Hematopoietic multipotent progenitor cell (in vitro differentiated cells): ENCODE measurements at places on chromosomes 12 and 14. TPM values are rescaled to one million over a fixed set of nuclear protein-coding genes. Genes with fewer than 3 reads are reported as not detected.

Gene CACNA2D4
- total RNA-seq: 9.4 TPM

DNA sequence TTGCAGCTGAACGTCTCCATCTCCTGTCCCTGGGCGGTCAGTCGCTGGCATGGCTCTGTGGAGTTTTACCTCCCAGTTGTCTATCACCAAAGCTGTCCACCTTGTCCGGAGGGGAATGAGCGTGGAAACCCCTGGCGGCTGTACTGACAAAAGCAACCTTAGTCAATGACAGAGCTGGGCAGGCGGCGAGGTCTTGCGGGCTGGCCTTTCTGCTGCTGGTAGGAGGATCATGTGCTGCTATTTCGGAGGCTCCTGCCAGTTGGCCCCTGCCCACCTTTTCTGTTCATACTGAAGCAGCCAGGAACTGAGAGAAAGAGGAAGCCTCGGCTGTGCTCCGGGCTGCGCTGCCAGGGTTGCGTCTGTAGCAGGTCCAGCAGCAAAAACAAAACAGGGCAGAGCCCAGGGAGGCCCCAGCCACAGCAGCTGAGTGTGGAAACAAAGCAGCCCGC is 57.7 kb downstream of the HMGA2 start:
- peak; percentile 89 for DNase-seq

GRCh38 chr14:104161602-104162367 is 23.4 kb downstream of the KIF26A start:
- no peak for DNase-seq

DNA sequence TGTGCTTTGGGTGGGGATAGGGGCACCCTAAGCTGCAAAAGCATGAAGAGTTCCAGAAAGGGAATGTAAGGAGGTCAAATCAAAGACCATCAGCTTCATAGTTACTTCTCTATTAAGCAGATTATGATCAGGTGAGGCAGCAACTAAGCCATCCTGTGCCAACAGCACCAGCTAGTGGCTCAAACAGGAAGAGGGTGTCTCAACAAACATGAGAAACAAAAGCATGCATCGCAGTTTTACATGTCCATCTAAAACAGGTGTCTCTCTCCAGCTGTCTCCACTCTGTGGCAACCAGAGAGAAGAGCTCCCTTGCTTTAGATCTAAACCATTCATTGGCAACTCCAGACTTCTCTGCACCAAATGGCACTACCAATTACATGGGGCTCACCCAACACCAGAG is 52.9 kb downstream of the ACTN1 start:
- DNase-seq: peak; percentile 35

- DNase-seq: no peak
Measured at GRCh38 chr12:17076028-17076744, 470.2 kb upstream of the LMO3 start.

Gene USP15
- 106 TPM for total RNA-seq

Gene NRL
- total RNA-seq: 5.7 TPM

- peak; percentile 46 for DNase-seq
Measured at GRCh38 chr12:116136340-116136739, 141.2 kb downstream of the MED13L start.

Gene CACNA1C
- total RNA-seq: 0.54 TPM

Gene APOF
- total RNA-seq: not detected

- DNase-seq: no peak
Measured at GRCh38 chr12:94938583-94938982, 64.9 kb downstream of the NDUFA12 start.

- no peak for DNase-seq
Measured at GRCh38 chr14:104692261-104692938, 3.0 kb downstream of the INF2 start.

DNA sequence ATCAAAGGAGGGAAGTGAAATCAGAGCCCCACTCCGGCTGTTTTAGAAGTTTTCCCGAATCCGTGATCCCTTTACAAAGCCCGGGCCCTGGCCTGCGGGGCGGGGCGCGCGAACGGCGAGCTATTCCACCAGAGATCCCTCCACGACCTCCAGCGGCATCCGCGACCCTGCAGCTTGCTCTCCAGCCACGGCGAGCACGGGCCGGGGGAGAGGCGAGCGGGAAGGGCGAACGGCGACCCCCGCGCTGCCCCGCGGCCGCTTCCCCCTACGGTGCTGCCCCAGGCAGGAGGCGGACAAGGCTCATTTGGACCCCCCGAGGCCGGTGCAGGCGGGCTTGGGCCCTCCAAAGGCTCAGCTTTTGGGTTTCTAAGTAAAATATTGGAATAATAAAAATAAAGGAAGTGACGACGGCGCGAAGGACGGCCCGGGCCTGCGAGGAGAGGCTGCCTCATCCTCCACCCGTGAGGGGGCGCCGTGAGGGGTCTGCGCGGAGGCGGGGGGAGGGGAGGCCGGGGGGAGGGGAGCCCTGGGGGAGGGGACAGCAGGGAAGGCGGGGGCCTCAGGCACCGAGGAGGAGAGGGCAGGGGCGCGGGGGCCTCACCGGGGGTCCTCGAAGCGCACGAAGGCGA is 613 bp downstream of the SRSF9 start:
- no peak for DNase-seq

Gene KRT73
- 0.27 TPM for total RNA-seq

- no peak for DNase-seq
Measured at GRCh38 chr12:21323736-21324135, 11.0 kb downstream of the SLCO1A2 start.

GRCh38 chr14:61503167-61503801 is 181.9 kb downstream of the PRKCH start:
- peak; percentile 35 for DNase-seq

GRCh38 chr14:41925409-41925808 is 318.7 kb downstream of the LRFN5 start:
- peak; percentile 1 for DNase-seq

GRCh38 chr14:101098177-101098576 is 194.7 kb upstream of the RTL1 start:
- DNase-seq: no peak

GRCh38 chr12:5792343-5792742 is 152.7 kb downstream of the ANO2 start:
- DNase-seq: no peak

DNA sequence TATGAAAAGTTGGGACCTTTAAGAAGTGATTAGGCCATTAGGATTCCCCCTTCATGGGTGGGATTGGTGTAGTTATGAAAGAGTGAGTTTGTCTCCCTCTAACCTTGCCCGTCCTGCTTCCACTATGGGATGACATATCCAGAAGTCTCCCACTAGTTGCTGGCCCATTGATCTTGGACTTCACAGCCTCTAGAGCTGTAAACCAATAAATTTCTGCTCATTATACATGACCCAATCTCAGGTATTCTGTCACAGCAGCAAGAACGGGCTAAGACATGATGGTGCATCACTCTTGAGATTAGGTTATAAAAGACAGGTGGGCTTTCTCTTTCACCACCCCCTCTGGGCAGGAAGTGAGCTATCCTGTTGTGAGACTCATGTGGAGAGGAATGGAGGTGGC is 8.6 kb upstream of the SMOC1 start:
- DNase-seq: no peak

- no peak for DNase-seq
Measured at GRCh38 chr12:98431089-98431488, 84.3 kb upstream of the TMPO start.

- no peak for DNase-seq
Measured at GRCh38 chr12:90069711-90070110, 361.1 kb upstream of the ATP2B1 start.

GRCh38 chr14:28764257-28765160 is 2.1 kb upstream of the FOXG1 start:
- no peak for DNase-seq

Gene IL22
- not detected for total RNA-seq

Gene PAH
- not detected for total RNA-seq
